ENCODE measurements at places on chromosomes 16 and 17. TPM values are rescaled to one million over a fixed set of nuclear protein-coding genes. Genes with fewer than 3 reads are reported as not detected.

DNA sequence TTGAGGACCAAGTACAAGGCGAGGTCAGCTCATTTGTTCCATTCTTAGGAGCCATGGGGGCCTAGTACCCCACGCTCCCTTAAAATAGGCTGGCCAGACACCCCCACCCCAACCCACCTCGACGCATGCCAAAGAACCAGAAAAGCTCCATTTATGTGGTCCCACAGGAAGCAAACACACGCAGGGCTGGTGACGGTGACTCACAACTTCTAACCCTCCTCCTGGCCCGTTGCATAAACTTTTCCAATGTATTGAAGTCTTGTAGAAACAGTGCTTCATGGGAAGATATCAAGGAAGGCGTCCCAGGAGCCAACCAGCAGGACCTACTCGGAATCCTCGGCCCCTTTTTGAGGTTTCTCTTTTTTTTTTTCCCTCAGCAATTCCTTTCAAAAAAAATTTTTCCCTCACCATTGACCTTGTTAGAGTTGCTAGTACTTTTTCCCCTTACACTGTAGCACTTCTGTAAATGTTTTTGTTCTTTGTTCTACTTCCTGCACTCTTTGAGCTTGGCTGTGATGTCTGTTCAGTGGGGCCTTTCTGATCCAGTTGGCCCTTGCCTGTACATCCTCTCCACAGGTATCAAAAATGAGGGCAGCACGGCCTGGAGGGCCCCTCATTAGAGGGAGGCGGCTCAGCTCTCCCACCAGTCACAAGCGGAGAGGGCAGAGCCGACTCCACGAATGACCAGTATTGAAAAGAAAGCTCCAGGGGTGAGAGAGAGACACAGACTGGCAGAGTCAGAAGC, 208.3 kb downstream of the RGS9 start:
- H3K4me3 ChIP-seq: no peak overlapping the region
- no peak overlapping the region for H3K27ac ChIP-seq
- no peaks in the 10 kb centered on the region for H3K36me3 ChIP-seq
- no peaks in the 10 kb centered on the region for H3K27me3 ChIP-seq
- DNase-seq: no peak
- no peaks in the 10 kb centered on the region for H3K4me1 ChIP-seq

- no peak overlapping the region for H3K4me3 ChIP-seq
- no peaks in the 10 kb centered on the region for H3K27me3 ChIP-seq
- peaks cover 7% of the 10 kb centered on the region for H3K36me3 ChIP-seq
Observed at GRCh38 chr16:71700831-71701230, 23.7 kb downstream of the PHLPP2 start.

The TEKT5 gene
- total RNA-seq: not detected

DNA sequence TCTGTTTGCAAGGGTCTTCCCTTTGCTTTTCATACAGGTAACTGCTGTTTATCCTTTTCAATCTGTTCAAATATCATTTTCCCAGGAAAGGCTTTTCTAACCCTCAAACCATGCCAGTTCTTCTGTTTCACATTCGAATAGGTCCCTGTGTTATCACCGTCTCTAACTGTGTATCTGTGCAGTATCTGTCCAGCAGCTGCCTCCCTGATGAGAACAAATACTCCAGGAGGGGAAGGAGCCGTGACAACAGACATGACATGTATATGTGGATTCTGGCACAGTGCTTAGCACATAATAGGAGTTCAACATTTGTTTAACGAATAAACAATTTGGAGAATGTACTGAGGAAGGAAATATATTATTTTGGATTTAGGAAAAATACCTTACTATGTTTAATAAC, 95.7 kb downstream of the STX8 start:
- DNase-seq: no peak
- H3K4me3 ChIP-seq: no peak overlapping the region
- no peak overlapping the region for H3K27ac ChIP-seq
- H3K4me1 ChIP-seq: peaks cover 9% of the 10 kb centered on the region

DNA sequence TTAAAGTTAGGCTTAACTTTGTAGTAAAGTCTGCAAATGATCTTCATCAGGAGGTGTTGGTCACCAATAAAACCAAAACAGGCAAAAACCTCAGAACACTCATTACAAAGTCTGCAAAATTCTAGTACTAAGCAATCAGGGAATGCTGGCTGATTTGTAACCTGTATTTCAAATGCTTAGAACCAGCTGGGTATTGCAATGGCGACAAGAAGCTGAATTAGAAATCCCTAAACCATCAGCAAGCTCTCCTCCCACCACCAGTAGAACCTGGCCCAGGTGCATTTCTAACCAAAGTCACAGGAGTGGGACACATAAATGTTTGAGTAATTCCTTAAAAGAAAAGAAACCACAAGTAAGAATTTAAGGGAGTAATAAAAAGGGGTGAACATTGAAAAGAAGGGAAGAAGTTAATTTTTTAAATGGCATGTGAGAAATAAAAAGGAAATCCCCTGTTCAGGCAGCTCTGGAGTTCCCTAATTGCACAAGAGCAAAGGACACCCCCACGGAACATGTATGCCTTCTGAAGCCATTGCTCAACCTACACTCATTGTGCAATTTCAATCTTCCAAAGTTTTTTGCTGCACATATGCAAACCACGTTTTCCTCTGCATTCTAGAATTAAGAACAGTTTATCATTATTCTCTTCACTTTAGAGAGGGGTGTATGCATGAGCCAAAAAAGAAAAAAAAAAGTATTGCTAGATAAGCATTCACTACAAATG, 102.9 kb downstream of the HIC1 start:
- H3K36me3 ChIP-seq: peaks cover 10% of the 10 kb centered on the region
- peak overlapping the region; percentile 93 for H3K27ac ChIP-seq
- H3K4me1 ChIP-seq: peaks cover 29% of the 10 kb centered on the region
- H3K27me3 ChIP-seq: no peaks in the 10 kb centered on the region
- H3K4me3 ChIP-seq: 0 out of 2 replicates have a peak overlapping the region, but pooled peaks have one; percentile 7

- no peak overlapping the region for H3K27ac ChIP-seq
- DNase-seq: no peak
- no peak overlapping the region for H3K4me3 ChIP-seq
- H3K4me1 ChIP-seq: no peaks in the 10 kb centered on the region
Observed at GRCh38 chr17:77657839-77658238, 300.7 kb upstream of the TNRC6C start.

GRCh38 chr16:66551348-66551759, 1.0 kb upstream of the CKLF start:
- DNase-seq: peak; percentile 70
- H3K27me3 ChIP-seq: no peaks in the 10 kb centered on the region
- no peaks in the 10 kb centered on the region for H3K36me3 ChIP-seq
- H3K4me3 ChIP-seq: peak overlapping the region; percentile 78

- no peaks in the 10 kb centered on the region for H3K27me3 ChIP-seq
- peaks cover 18% of the 10 kb centered on the region for H3K4me1 ChIP-seq
- H3K36me3 ChIP-seq: peaks cover 10% of the 10 kb centered on the region
- peak; percentile 79 for DNase-seq
- H3K4me3 ChIP-seq: peak overlapping the region; percentile 65
- H3K27ac ChIP-seq: peak overlapping the region; percentile 54
Observed at GRCh38 chr16:30092373-30093010, 768 bp upstream of the TBX6 start.

DNA sequence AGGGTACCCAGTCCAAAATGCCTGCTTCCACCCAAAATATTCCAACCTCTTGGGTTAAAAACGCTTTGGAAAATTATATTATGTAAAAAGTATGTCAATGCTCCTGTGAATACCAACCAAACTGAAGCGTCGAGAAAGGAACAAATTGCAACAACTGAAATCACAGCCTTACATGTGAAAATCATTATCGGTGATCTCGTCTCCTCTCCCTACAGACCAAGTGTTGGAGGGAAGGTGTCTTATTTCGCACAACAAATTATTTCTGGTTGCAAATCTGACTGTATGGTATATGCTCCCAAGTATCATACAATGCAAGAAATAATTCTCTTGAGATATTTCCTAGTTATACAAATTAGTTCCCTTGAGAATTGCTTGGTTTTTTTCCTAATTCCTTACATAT, 89.3 kb upstream of the CDYL2 start:
- no peaks in the 10 kb centered on the region for H3K36me3 ChIP-seq
- H3K4me3 ChIP-seq: no peak overlapping the region
- H3K27ac ChIP-seq: no peak overlapping the region

DNA sequence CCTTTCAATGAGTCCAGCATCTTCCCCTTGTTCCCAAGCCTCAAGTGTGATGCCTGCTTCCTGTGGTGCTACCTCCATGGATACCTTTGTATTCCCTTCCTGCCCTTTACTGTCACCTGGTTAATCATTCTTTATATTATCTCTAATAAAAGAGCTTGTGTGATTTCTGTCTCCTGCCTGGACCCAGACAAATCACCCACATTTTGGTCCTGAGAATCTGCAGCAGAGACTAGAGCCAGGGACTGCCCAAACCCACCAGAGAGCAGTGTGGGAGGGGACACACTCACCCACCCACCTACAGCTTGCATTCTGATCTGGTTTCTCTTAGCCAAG, 30.2 kb downstream of the CDRT4 start:
- H3K4me3 ChIP-seq: no peak overlapping the region
- peaks cover 11% of the 10 kb centered on the region for H3K4me1 ChIP-seq
- H3K36me3 ChIP-seq: no peaks in the 10 kb centered on the region
- H3K27ac ChIP-seq: no peak overlapping the region

GRCh38 chr17:75521951-75522727, 3.4 kb upstream of the LLGL2 start:
- DNase-seq: peak; percentile 57
- no peaks in the 10 kb centered on the region for H3K36me3 ChIP-seq
- no peak overlapping the region for H3K27ac ChIP-seq
- no peaks in the 10 kb centered on the region for H3K4me1 ChIP-seq
- H3K27me3 ChIP-seq: peaks cover 13% of the 10 kb centered on the region

The SLC4A1 gene
- total RNA-seq: not detected

- 0 out of 2 replicates have a peak, but pooled peaks cover 4% of the 10 kb centered on the region for H3K36me3 ChIP-seq
- H3K27me3 ChIP-seq: no peaks in the 10 kb centered on the region
Observed at GRCh38 chr16:17230932-17231581, 239.7 kb downstream of the XYLT1 start.

DNA sequence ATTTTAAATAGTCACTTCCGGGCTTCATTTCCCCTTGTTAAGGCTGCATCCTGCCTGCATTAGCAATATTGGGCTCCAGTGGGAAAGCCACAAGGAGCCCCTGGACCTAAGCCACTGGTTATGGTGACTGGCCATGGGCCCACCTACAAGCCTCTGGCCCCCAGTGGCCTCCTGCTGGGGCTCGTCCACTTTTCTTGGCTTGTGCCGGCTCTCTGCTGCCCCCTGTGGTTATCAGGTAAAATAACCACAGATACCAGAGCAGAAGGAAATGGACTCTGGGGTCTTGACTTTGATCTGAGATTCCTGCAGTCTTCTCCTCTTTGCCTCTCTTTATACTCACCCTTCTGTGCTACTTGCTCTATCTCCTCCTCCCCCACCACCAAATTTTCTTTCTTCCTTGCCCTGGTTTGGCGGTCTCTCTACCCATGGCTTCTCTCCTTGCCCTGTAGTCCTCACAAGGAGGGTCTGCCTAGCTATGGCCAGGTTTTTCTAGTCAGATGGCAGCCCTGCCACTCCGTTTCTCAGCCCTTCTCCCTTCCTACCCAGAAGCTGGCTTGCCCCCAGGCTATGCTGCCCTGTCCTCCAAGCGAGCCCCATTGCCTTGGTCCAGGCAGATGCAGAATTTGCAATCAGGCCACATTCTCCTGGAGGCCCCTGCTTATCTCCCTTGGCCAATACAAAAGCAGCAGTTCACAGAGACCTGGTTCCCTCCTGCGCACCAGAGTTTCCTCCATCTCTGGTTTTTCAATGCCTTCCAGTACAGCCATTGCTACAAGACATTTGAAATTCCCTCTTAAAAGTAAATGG, 82.9 kb upstream of the RCVRN start:
- H3K4me1 ChIP-seq: no peaks in the 10 kb centered on the region
- H3K36me3 ChIP-seq: no peaks in the 10 kb centered on the region
- peak; percentile 54 for DNase-seq

- H3K27ac ChIP-seq: peak overlapping the region; percentile 73
- H3K27me3 ChIP-seq: no peaks in the 10 kb centered on the region
- no peaks in the 10 kb centered on the region for H3K36me3 ChIP-seq
- H3K4me3 ChIP-seq: peak overlapping the region; percentile 31
Observed at GRCh38 chr17:43431714-43432523, 33.1 kb downstream of the ARL4D start.

The FBXW10B gene
- not detected for total RNA-seq

The TBC1D3I gene
- total RNA-seq: not detected

GRCh38 chr17:74201250-74201649, 2.2 kb upstream of the RPL38 start:
- peak; percentile 70 for DNase-seq
- peaks cover 21% of the 10 kb centered on the region for H3K27me3 ChIP-seq
- peaks cover 17% of the 10 kb centered on the region for H3K36me3 ChIP-seq
- no peak overlapping the region for H3K27ac ChIP-seq
- H3K4me1 ChIP-seq: peaks cover 16% of the 10 kb centered on the region
- H3K4me3 ChIP-seq: no peak overlapping the region

The SALL1 gene
- total RNA-seq: 1.8 TPM

The NR1D1 gene
- total RNA-seq: 2.4 TPM

GRCh38 chr16:30964574-30965226, 7.1 kb downstream of the SETD1A start:
- peaks cover 33% of the 10 kb centered on the region for H3K36me3 ChIP-seq
- H3K27ac ChIP-seq: no peak overlapping the region
- DNase-seq: no peak
- H3K4me1 ChIP-seq: no peaks in the 10 kb centered on the region
- H3K4me3 ChIP-seq: no peak overlapping the region

The AOC2 gene
- total RNA-seq: 0.13 TPM

- no peaks in the 10 kb centered on the region for H3K4me1 ChIP-seq
- no peak for DNase-seq
- H3K36me3 ChIP-seq: no peaks in the 10 kb centered on the region
- H3K4me3 ChIP-seq: no peak overlapping the region
- H3K27me3 ChIP-seq: no peaks in the 10 kb centered on the region
Observed at GRCh38 chr17:81193470-81194224, 27.6 kb upstream of the AATK start.

The NFATC2IP gene
- 16.8 TPM for total RNA-seq

The FBF1 gene
- 16.6 TPM for total RNA-seq

GRCh38 chr17:81037798-81038733, 3.1 kb downstream of the BAIAP2 start:
- no peak overlapping the region for H3K4me3 ChIP-seq
- H3K36me3 ChIP-seq: no peaks in the 10 kb centered on the region
- H3K4me1 ChIP-seq: peaks cover 21% of the 10 kb centered on the region
- no peaks in the 10 kb centered on the region for H3K27me3 ChIP-seq
- H3K27ac ChIP-seq: no peak overlapping the region

DNA sequence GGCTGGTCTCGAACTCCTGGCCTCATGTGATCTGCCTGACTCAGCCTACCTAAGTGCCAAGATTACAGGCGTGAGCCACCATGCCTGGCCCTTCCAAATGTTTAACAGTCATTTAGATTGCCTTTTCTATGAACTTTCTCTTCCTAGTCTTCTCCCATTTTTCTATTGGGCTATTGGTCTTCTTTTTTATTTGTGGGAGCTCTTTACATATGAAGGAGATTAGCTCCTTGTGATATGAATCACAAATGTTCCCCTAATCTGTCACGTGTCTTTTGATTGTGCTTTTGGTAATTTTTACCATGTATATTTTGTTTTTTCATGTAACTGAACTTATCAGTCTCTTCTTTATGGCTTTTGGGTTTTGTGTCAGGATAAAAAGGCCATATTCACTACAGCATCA, 11.9 kb downstream of the ADCY7 start:
- H3K4me3 ChIP-seq: no peak overlapping the region
- H3K4me1 ChIP-seq: no peaks in the 10 kb centered on the region
- no peaks in the 10 kb centered on the region for H3K36me3 ChIP-seq
